ENCODE measurements at places on chromosomes 4 and X.

- no peak for DNase-seq
These were observed 404.6 kb downstream of the PRDM5 start for GRCh38 chr4:120517966-120518365.

DNA sequence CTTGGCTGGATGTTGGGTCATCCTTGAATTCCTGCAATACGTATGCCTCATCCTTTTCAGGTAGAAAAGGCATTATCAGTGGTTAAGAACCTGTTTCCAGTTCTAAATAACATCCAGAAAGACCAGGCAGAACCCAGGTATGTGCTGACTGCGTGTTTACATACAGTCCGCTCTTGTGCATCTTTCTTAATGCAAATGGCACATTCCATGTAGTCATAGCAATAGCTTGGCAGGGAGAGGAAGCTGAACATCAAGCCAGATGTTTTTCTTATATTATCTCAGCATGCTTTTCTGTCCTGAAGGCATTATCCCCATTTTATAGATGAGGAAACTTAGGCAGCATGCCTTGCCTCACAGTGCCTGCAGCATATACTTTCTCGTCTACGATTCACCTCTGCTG, 2.1 kb downstream of the DCLK2 start:
- DNase-seq: no peak

GRCh38 chr4:26884486-26884988, 23.9 kb downstream of the STIM2 start:
- no peak for DNase-seq

GRCh38 chr4:16027626-16028025, 56.2 kb downstream of the PROM1 start:
- no peak for DNase-seq

- DNase-seq: no peak
These were observed 74.3 kb upstream of the IQCM start for GRCh38 chr4:149889991-149890390.
